Activated CD8-positive, alpha-beta memory T cell treated with anti-CD3 and anti-CD28 coated beads, Interleukin-2, amount 50 U/mL, for 48 hours (primary cell): ENCODE measurements at places on chromosomes 2 and 18.

DNA sequence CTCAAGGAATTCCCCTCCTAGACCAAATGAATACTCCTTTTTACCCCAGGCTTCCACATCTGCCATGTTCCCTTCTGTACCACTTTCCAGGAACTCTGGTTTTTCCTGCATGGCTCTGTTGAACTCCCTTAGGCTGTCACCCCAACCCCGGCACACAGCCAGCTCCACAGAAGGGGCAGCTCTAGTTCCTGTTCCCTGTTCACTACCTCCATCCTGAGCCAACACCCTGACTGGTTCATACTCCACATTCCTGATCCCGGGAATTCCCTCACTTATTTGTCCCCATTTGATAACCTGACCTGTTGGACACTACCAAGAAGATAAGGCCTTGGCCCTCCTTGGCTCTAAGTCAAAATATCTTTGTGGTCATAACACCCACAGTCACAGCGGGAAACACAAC, 280.9 kb upstream of the RAB6C start:
- DNase-seq = no peak

DNA sequence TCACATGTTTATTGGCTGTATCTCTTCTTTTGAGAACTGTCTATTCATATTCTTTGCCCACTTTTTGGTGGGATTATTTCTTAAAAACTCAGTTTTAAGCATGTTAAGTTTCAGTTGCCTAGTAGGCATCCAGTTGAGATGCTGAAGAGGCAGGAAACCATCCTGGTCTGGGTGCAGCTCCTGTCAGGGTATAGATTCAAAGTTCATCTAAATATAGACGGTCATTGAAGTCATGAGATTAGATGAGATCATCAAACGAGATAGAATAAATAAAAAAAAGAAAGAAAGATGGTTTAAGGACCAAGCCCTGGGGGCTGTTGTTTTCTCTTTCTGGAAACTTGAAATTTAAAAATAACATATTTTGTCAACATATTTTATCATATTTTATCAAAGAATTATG, 9.2 kb upstream of the DNAH7 start:
- DNase-seq = no peak

GRCh38 chr2:9473985-9474360, 378 bp upstream of the IAH1 start:
- DNase-seq = peak; percentile 84

DNA sequence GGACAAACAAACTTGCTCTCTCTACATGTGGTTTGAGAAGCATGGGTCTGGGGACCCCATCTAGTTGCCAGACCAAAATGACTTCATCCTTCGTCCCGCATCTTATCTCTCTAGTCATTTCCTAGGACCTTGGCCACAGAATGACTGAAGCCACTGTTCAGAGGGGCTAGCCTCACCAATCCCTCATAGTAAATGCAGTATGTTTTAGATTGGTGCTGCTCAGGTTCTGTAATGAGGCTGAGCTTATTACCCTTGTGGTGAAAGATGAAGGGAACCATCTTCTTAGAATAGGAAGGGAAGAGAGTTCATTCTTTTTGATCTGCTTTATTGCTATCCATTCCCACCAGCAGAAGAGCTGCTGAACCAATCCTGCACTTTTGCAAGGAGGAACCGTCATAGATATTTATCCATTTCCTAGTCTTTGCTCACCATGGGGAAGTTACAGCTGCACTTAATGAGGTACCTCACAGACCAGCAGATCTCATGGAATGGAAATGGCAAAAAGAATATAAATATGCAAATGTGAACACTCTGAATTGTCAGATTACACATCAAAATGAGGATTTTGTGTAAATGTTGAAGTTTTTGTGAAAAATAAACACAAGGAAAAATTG, 436.7 kb downstream of the LPIN1 start:
- DNase-seq = no peak

DNA sequence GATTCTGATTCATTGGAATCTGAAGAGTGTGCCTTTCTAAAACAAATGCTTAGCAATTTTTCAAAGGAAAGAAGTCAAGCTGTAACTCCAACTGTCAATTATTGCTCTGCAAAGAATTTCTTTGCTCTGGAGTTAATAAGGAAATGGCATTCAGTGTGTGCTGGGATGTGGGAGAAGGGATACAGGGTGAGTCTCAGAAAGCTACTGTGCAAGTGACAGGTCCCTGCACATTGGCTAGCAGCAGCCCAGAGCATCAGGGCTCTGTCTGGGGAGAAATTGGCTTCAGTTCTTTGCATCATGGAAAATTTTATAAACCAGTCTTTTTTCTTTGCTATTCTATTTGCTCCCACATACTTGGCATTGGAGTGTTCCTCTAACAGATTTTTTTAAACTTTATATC, 1.1 kb upstream of the SYT4 start:
- DNase-seq = no peak

GRCh38 chr18:42929857-42930256, 185.6 kb downstream of the RIT2 start:
- no peak for DNase-seq

DNA sequence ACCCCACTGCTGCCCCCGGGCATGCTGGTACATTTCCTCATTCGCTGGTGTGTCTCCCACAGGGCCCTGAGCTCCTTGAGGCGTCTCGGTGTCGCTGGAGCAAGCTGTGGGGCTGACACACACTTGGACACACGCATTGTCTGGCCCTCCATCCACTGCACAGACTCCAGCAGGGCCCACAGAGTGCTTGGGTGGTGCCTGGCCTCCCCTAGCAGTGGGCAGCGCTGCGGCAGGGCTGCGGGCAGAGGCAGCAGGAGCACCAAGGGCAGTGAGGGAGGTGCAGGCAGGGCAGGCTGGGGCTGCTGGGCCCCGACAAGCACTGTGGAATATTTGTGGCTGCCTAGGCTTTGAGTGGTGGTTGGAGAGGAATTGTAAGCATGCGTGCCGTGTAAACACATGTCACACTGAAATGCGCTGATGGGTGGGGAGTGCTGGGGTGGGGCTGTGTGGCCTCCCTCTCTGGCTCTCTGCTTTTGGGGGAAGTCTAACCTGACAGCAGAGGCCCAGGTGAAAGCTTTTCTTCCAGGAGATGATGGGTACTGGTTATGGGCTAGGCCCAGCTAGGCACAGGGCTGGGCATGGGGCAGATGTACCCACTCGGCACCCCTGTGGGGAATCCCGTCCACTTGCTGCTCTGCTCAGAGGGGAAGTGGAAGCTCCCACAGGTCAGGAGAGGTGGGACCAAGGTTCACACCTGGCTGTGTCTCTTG, 55.5 kb upstream of the HS6ST1 start:
- no peak for DNase-seq

DNA sequence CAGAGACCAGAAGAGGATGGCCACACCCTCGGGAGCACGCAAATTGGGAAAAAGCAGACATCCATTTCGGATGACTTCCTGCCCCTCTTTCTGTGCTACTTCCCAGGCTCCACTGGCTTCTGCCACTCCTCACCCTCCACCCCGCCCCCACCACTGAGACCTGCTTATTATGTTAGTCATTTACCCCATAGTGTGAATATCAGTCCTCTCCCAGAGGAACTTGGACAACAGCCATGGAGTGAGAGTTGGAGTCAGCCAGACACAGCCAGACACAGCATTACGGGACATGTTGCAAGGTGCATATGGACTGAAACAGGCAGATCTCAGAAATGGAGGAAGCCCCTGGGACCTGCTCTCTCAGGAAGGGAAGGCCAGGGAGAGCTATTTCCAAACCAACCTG, 51.8 kb downstream of the CTIF start:
- DNase-seq = no peak

- DNase-seq = no peak
These were observed 139.5 kb upstream of the SETBP1 start for GRCh38 chr18:44541159-44541558.

GRCh38 chr2:181178823-181179412, 198.5 kb downstream of the UBE2E3 start:
- no peak for DNase-seq

GRCh38 chr2:180991820-180992219, 11.4 kb downstream of the UBE2E3 start:
- no peak for DNase-seq

DNA sequence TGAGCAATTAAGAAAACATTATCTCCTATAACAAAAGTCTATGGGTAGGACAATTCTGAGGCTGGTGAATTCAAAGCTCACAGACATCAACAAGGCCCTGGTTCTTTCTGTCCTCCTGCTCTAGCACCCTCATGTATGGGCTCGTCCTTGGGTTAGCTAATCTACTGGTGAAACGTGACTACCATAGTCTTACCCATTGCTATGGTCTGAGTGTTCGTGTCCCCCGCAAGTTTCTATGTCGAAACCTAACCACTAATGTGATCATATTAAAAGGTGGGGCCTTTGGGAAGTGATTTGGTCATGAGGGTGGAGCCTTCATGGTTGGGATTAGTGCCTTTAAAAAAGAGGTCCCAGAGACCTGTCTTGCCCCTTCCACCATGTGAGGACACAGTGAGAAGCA, 564.7 kb downstream of the TNS1 start:
- DNase-seq = no peak

GRCh38 chr2:44348400-44348799, 12.9 kb downstream of the PREPL start:
- DNase-seq = no peak

DNA sequence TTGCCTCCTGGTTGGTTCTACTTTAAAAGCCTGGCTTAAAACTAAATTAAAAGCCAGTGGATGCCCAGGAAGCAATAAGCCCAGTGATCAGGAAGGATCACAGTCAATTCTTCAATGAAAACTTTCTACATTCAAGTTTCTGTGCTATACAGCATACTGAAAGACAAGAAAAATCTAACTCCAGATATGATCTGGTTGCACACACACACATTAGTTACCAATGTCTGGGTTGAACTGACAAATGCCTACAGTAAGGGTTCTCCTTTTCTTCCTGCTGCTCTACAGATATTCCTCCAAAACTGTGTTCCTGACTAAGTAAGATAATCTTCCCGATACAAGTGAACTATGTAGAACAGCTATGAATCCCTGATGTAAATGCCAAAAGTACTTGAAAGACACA, 81.3 kb downstream of the ROCK2 start:
- no peak for DNase-seq

DNA sequence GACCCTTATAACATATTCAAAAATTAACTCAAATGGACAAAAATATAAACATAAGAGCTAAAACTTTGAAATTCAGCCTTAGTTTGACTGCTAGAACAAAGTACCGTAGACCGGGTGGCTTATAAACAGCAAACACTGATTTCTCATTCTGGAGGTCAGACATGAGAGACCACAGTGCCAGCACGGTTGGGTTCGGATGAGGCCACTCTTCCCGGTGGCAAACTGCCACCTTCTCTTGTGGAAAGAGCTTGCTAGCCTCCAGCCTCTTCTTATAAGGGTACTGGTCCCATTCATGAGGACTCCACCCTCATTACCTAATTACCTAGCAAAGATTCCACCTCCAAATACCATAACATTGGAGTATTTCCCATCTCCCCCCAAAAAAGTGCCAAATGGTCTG, 91.3 kb downstream of the FAM210A start:
- peak; percentile 13 for DNase-seq

DNA sequence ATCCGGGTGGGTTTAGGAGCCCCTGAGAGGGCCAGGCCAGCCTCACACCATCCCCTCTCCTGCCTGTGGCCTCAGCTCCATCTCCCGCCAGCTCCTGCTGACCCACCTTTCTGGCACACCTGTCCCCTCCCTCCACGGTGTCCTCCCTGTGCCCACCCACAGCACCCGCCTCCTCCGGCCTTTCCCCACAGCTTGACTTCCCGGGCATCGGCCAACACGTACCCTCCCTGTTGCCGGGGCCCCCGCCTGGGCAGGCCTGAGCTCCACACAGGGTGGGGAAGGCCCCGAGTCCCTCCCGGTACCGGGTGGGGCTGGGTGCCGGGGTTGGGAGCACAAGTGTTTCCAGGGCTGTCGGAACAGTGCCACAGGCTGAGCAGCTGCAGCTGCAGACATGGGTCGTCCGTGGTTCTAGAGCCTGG, 6.5 kb downstream of the GPC1 start:
- no peak for DNase-seq

DNA sequence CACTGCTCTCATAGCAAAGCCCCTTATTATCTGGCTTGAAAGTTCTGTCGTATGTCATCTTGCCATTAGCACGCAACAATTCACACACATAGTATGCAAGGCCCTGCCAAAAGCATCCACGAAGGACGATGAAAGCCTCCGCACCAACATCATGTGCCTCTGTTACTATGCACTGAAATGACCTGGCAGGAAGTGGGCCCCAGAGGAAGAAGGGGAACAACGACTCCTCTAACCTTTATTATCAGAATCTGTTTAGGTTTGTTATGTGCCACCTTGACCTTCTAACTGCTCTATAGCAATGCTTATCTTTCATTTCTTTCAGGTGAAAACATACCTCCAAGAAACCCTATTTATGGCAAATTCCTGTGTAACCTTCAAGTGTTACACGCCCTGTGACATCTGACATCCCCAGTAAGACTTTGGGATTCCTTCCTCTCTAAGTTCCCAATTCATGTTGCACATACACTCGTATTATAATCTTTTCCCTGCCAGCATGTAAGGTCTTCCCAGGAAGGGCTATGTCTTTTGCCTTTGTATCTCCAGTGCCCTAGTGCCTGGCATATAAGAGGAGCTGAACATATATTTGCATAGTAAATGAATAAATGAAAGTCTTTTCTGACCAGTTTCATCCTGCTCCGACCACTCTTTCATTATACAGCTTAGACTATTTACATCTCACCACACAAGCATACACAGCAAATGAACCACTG, 7.0 kb upstream of the NDUFV2 start:
- DNase-seq = peak; percentile 75

- DNase-seq = no peak
These were observed 12.9 kb upstream of the DTNA start for GRCh38 chr18:34697233-34697632.

GRCh38 chr2:143675021-143675420, 545.8 kb downstream of the ARHGAP15 start:
- no peak for DNase-seq

DNA sequence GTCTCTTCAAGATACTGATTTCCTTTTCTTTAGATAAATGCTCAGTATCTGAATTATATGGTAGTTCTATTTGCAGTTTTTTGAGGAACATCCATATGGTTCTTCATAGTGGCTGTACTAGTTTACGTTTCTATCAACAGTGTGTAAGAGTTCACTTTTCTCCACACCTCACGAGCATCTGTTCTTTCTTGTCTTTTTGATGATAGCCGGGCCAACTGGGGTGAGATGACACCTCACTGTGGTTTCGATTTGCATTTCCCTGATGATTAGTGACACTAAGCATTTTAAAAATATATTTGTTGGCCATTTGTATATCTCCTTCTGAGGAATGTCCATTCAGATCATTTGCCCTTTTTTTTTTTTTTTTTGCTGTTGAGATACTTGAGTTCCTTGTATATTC, 458.8 kb downstream of the SETBP1 start:
- no peak for DNase-seq

- DNase-seq = no peak
These were observed 588.1 kb downstream of the DCDC2C start for GRCh38 chr2:4291430-4291829.

DNA sequence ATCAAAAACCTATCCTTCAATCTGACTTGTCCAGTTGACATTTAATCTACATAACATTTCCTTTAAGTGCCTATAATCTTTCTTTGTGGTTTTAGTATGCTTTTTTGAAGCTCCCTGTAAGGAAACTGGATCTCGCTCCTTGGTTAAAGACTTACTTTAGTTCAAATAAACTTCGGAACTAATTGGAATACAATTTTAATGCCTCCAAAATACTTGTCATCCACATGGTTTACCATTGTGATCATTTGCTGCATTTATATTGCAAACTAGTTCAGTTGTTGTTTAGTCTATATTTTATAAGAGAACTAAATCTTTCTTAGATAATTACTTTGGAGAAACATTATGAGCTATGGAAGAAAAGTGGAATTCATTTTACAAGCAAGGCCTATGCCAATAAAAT, 496.0 kb downstream of the ERBB4 start:
- no peak for DNase-seq

- DNase-seq = no peak
These were observed 18.5 kb upstream of the POLI start for GRCh38 chr18:54250846-54251261.
